ENCODE measurements at places on chromosomes 5 and 9.
A peak's percentile ranks its signal among the peaks of the same experiment; 100 is the strongest.

GRCh38 chr5:141826674-141827073 is 51.5 kb downstream of the PCDH1 start:
- DNase-seq: no peak

DNA sequence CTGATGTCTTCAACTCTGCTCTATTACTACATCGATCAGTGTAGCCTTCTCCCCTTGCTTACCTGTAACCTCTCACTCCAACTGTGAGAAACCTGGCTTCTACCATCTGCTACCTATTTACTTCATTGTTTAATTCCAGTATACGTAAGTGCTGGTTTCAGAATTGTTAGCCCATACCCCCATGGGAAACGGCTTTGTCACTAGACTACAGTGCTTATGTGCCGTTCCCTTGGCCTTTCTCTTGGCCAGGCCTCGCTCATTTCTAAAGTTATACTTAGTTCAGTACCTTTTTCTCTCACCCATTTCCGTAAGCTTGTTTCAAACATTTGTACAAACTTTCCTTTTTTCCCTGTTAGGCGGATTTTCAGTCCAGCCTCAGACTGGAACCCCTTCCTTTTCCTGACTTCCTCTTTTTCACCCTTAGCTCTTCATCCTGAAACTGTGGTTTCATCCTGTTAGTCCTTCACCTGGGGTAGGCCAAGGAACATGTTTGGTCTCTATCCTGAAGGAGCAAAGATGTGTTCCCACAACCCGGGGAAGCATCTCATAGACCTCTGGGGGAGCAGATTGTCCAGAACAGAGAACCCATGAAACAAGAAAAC is 21.7 kb downstream of the ALG2 start:
- DNase-seq: no peak

- no peak for DNase-seq
Measured at GRCh38 chr5:154273028-154273617, 82.6 kb downstream of the GALNT10 start.

- no peak for DNase-seq
Measured at GRCh38 chr5:119347991-119348390, 7.8 kb upstream of the TNFAIP8 start.

DNA sequence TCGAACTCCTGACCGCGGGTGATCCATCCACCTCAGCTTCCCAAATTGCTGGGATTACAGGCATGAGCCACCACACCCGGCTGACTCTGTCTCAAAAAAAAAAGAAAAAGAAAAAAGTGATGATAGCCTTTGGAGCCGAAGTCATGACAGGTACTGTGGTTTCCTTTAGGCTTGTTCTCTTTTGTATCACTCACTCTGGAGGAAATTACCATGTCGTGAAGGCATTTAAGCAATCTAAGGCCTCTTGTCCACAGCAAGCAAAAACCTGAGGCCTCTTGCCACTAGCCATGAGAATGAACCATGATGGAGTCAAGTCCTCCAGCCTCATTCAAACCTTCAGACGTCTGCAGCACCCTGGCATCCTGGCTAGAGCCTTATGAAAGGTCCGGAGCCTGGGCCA is 286.1 kb downstream of the RAB3C start:
- DNase-seq: no peak

- DNase-seq: peak; percentile 70
Measured at GRCh38 chr9:121213136-121213806, 11.6 kb upstream of the RAB14 start.

- no peak for DNase-seq
Measured at GRCh38 chr5:114467729-114468128, 105.9 kb downstream of the KCNN2 start.

DNA sequence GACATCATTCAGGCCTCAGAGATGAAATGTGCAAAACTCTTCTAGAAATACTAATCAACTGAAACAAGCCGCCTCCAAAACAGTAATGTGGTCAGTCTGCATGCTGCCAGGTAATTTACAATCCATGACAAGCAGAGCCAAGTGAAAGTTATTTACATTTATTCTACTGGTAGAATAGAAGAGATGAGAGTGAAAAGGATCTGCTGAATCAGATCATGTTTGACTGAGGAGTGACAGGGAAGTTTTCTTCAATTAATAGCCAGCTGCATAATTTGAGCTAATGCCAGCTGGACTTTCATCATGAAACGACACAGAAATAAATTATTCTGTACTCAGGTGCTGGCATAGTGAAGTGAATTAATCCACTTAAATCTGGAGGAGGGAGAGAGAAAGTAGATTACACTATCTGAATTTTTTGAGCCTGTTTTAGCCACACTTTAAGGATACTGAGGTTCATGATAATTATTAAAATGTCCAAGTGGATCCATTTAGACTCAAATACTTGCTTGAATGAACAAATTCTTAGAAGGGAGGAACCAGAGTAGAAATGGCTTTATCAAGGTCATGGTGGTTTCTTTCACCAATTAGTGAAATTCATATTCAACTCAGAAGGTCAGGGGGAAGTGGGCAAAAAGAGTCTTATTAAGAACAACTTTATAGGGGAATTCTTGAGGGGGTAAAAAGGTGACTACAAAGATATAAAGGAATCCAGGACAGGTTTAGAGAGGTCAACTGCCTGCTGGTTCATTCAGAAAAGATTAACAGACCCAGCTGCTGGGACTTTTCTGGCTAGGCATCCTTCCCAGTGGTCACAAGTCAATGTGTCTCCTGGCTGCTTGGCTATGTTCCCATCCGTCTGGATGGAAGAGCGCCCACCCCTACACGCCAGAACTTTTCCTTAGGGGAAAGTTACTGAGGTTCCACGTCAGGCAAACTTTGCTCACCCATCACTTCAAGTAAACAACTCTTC is 350.4 kb downstream of the PDE4D start:
- DNase-seq: no peak

DNA sequence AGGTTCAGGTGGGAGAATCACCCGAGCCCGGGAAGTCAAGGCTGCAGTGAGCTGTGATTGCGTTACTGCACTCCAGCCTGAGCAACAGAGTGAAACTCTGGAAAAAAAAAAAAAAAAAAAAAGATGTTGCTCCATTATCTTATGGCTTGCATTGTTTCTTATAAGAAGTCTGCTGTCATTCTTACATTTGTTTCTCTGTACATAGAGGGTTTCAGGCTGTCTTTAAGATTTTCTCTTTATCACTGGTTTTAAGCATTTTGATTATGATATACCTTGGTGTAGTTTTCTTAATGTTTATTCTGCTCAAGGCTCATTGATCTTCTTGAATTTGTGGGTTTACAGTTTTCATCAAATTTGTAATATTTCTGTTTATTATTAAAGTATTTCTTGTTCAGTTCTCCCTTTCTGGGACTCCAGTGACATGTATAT is 35.2 kb downstream of the MVB12B start:
- no peak for DNase-seq

DNA sequence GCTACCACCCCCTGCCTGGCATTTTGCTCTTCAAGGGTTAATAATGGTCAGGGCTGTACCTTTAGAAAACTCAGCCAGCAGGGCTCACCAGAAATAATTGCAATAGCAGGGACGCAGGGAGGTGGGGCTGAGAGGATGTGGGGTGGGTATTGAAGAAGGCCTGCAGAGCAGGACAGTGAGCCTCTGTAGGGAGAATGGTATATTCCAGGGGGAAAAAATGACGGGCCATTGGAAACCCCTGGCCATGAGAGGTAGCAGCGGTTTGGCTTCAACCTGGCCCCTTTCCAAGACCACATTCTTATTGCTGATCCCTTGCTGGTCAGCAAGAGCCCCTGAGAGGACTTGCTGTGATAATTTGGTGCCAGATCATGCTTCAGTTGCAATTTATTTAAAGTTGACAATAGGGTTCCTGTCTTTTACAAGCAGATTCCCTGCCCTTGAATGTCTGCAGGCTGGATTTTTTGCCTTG is 36.7 kb upstream of the CTNNA1 start:
- DNase-seq: no peak

DNA sequence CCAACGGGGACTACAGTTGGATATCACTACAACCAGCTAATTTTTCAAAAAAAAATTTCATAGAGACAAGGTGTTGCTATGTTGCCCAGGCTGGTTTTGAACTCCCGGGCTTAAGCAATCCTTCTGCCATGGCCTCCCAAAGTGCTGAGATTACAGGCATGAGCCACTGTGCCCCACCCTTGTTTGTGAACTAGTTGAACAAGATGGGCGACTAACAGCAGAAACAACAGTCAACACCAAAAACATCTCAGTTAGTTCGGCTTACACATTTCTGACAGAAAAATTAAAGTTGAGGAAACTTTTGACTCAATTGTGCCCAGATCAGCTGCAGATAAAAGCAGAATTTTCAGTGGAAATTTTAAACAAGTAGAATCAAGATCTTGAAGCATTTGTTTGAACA is 470.1 kb downstream of the TLE4 start:
- no peak for DNase-seq

DNA sequence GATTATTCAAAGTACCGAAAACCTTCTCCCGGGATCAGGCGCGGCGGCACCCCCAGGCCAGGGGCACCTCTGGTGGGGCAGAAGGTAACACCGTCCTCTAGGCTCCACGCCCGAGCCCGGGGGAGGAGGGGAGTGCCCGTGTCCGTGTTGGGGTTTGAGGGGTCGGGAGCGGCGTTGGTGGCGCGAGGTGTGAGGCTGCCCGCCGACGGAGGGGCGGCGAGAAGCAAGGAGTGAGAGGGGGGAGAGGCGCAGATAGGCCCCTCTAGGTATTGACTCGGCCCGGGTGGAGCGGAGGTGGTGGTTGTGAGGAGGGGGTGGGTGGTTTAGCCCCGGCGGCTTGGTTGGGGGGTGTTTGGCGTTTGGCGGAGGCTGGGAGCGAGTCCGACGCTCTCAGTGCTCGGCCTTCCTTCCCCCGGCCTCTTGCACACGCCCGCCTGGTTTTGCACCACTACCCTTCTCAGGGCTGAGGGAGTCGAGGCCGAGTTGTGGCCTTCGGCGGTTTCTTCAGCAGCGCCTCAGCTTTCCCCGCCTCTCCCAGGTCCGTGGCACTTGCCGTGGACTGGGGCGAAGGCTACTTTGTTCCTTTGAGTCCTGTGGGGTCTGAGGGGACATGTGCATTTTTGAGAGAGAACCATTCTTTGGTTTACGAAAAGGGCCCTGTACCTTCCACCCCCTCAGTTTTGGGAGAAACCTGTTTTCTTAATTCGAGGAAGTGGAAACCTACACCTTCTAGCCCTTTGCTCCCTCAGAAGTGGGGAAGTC is 450 bp downstream of the GPBP1 start:
- DNase-seq: no peak

- peak; percentile 53 for DNase-seq
Measured at GRCh38 chr9:37036776-37037502, 2.9 kb upstream of the PAX5 start.

- DNase-seq: no peak
Measured at GRCh38 chr5:84450617-84451414, 66.1 kb upstream of the EDIL3 start.

GRCh38 chr5:53613061-53613460 is 52.6 kb downstream of the NDUFS4 start:
- DNase-seq: no peak

DNA sequence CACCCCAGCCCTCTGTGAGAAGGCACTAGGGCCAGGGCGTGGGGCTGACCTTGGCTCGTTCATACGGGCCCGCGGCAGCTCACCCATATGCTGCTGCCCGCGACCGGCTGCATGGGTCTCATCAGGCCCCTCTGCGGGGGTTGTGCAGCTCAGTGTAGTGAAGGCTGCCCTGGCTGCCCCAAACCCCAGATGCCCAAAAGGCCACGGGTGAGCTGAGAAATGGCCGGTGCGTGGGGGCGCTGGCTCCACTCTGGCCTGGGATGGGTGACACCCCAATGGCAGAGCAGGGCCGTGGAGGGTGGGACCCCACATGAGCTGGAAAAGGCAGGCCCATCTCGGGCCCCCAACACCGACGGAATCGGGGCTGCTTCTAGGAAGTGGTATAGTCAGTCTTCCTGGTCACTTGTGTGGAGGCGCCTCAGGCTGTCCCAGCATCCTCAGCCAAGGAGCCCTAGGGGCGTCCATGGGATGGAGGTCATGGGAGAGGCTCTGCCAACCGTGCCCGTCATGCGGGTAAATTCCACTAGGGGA is 19.4 kb upstream of the LRRC14B start:
- no peak for DNase-seq

GRCh38 chr9:25716220-25716872 is 38.1 kb upstream of the TUSC1 start:
- no peak for DNase-seq

DNA sequence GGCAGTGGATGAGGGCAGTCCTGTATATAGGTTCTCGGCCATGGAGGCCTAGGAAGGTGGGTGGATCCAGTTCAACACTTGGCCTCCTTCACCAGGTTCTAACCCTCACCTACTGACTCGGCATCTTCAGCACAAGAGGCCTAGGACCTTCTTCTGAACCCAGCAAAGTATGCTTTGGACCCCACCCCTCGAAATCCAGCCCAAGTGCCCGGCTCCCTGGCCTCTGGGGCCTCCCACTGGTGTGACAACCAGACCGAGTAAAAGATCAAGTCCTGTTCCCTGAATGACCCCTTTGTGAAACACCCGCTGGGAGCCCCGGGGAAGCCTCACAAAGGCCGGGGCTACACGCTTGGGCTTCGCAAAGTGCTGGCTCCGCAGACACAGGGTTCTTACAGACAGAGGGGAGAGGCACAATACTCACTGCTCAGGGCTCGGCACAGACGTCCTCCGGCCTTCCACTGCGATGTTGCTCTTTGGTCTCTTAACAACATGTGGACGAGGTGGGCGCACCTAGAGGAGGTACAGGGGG is 47.0 kb downstream of the CRB2 start:
- DNase-seq: no peak

GRCh38 chr5:158607088-158607487 is 492.6 kb downstream of the EBF1 start:
- no peak for DNase-seq

DNA sequence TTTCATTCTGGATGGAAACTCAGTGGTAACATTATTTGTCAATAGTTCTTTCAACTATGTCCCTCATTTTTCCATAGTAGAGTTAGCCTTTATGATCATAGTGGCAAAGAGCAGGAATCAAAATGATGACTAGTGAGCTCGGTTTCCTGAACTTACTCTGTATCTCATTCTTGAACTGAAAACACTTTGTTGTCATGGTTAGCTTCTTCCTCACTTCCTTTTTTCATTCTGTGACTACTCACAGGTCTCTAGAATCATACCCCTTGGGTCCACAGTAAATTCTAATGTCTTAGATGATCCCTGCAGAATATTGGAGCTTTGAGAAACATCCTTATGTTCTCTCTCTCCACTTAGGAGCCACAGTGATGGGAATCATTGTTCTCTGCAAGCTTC is 29.4 kb upstream of the RECK start:
- no peak for DNase-seq

GRCh38 chr9:136546697-136547501 is 1.1 kb upstream of the NOTCH1 start:
- DNase-seq: peak; percentile 58

GRCh38 chr5:179484201-179484600 is 66.2 kb upstream of the RUFY1 start:
- no peak for DNase-seq

- DNase-seq: no peak
Measured at GRCh38 chr9:69895185-69895584, 74.6 kb downstream of the CFAP95 start.

Measured in stimulated activated CD4-positive, alpha-beta T cell treated with anti-CD3 and anti-CD28 coated beads, Interleukin-4, amount 100 ng/mL, for 1 hour (primary cell).